ENCODE measurements at places on chromosomes 3 and 15. TPM values are rescaled to one million over a fixed set of nuclear protein-coding genes. Genes with fewer than 3 reads are reported as not detected.

Gene DZIP1L
- total RNA-seq = 16.9 TPM

Gene DGKG
- 0.16 TPM for total RNA-seq

Gene ITIH1
- not detected for total RNA-seq

Gene DUOXA1
- not detected for total RNA-seq

Gene STRIT1
- not detected for total RNA-seq

Gene ACAN
- total RNA-seq = 0.63 TPM

Gene GOLGA6B
- total RNA-seq = not detected

Gene GOLGA8J
- total RNA-seq = not detected

Gene SLC51A
- total RNA-seq = not detected

Gene C3orf38
- total RNA-seq = 21.0 TPM

Gene DIS3L
- total RNA-seq = 13.9 TPM

Measured in mesangial cell (primary cell).